Activated effector memory CD4-positive, alpha-beta T cell treated with anti-CD3 and anti-CD28 coated beads, Interleukin-2, amount 50 U/mL, for 16 hours (primary cell): ENCODE measurements at places on chromosomes 11 and 22.

GRCh38 chr22:19550382-19550781 is 26.2 kb upstream of the CLDN5 start:
- DNase-seq = peak; percentile 1

DNA sequence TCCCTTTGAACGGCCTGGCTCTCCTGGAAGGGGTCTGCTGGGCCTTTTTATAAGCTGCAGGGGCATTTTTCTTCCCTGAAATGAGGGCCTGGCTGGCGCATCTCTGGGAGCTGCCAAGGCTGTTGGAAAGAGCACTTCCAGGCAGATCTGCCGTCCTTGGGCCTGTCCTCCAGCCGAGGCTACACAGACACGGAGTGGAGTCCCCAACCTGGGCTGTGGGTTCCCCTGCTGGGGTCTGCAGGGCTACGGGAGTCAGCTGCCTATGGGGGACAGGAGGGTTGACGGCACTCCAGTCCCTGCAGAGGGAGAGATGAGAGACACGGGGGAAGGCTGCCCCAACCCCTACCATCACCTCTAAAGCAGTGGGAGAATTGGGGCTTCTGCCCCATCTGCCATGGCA is 606.6 kb downstream of the TBC1D22A start:
- peak; percentile 37 for DNase-seq

DNA sequence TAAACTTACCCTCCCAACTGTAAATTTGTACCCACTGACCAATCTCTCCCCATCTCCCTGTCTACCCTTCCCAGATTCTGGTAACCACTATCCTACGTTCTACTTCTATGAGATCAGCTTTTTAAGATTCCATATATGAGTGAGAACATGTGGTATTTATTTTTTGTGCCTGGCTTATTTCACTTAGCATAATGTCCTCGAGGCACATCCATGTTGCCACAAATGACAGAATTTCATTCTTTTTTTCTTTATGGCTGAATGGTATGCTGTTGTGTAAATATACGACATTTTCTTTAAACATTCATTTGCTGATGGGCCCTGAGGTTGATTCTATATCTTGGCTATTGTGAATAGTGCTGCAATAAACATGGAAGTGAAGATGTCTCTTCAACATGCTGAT is 74.7 kb upstream of the RRM1 start:
- no peak for DNase-seq

DNA sequence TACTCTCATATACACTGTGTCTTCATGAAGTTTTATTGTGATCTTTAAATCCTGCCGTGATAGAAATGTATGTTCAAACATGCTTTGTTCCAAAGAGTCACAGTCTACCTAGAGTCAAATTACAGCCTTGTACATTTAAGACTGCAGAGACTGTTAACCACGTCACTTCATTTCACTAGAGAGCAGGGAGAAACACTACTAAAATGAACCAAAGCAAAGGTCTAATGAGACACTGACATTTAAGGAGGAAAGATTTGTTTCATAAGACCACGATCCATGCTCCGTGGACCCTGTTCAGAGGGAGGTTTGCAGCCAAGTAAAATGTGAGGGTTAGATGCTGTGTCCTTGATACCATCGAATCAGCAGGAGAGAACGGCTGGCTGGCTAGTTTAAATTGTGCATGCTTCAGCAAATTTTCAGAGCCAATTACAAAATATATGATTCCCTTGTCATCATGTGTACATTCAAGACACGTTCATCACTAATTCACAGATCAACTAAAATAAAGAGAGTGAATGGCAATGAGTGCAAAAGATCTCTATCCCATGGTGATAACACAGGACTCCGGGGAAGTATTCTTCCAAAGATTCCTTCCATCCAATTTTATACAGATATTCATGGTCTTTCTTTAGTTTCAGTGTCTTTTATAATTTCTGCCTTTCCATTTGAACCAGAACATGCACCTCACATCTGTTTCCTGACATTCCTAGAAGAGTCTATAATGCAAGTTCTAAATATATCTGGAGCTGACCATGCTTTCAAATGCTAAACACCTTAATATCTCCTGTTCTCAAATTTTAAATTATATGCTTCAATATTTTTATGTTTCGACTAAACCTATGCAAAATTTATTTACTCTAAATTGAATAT is 960.9 kb upstream of the FAT3 start:
- DNase-seq = no peak

- no peak for DNase-seq
These were observed 46.4 kb downstream of the RAB30 start for GRCh38 chr11:83025267-83025704.

DNA sequence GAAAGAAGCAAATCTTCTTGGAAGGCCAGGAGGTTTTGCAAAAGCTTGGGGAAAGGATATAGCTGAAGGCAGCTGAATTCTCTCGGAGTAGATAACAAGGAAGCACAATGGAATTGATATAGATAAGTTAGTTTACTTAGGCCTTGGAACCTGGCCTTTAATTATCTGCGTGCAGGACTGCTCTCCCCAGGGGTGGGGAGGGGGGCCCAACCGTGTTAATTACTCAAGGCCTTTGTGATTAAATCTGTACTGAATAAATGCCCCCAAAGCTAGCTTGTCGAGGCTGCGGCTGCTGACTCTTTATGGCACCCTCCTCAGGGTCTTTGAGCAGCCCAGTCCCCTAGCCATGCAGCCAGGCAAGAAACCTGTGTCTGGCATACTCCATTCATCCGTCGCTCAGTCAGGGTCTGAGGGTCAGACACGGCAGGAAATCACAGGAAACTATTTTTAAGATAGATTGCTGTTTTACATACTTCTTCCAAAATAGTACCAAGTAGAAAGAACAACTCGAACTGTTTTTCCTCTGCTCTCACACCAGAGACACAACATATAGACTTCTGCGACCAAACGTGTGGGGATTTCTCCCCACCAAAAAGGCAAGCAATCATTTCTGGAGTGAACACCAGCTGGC is 36.5 kb downstream of the MS4A2 start:
- DNase-seq = no peak

GRCh38 chr11:78216571-78217287 is 28.0 kb downstream of the USP35 start:
- peak; percentile 17 for DNase-seq

DNA sequence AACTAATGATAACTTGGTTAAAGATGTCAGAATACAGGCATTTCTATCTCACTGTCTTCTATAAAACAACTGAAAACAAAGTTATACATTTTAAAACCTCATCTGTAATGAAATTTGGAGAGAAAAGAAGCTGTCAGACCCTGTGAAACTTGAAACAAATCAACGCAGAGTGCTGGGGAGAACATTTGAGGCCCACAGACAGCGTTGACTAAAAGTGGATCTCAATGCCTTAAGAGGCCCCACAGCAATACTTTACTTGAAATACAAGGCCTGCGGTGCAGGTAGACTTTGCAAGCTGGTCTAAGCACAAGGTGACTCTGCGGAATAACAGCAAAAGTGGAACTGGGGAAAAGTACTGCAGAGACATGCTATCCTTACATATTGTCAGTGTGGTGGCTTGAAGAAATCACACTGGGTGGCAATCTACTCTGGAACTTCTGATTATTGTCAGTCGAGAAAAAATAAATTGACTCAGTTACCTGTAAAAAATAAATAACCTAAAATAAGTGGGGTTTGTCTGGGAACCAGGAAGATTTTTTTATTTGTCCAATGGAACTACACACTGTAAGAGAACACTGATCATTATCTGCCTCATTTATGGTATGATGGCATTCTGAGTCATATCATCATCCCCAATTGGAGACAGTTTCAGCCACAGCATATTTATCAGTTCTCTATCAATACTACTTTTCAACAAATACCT is 138.9 kb downstream of the LUZP2 start:
- DNase-seq = no peak

DNA sequence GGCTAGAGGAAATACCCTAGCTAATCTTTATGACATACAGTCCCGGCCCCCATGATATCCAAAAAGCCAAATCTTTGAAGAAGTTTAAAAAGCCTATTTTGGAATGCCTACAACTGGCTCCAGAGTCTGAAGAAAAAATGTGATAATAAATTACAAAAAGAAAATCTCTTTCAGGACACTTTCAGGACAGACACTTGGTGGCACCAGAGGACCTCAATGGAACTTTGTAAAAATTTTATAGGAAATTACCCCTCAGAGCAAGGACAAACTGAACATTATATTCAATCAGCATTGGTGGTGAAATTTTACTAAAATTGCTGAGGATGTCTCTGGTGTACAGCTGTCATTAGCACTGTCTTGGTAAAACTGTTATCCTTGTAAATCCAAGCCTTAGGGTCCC is 81.0 kb downstream of the CCDC73 start:
- DNase-seq = no peak

- DNase-seq = peak; percentile 80
These were observed 1.5 kb downstream of the MAFF start for GRCh38 chr22:38203090-38203810.

GRCh38 chr11:73667891-73668290 is 21.5 kb downstream of the PLEKHB1 start:
- no peak for DNase-seq

GRCh38 chr11:46701078-46701654 is 335 bp downstream of the ZNF408 start:
- peak; percentile 69 for DNase-seq

GRCh38 chr11:13942971-13943381 is 19.5 kb upstream of the SPON1 start:
- no peak for DNase-seq

DNA sequence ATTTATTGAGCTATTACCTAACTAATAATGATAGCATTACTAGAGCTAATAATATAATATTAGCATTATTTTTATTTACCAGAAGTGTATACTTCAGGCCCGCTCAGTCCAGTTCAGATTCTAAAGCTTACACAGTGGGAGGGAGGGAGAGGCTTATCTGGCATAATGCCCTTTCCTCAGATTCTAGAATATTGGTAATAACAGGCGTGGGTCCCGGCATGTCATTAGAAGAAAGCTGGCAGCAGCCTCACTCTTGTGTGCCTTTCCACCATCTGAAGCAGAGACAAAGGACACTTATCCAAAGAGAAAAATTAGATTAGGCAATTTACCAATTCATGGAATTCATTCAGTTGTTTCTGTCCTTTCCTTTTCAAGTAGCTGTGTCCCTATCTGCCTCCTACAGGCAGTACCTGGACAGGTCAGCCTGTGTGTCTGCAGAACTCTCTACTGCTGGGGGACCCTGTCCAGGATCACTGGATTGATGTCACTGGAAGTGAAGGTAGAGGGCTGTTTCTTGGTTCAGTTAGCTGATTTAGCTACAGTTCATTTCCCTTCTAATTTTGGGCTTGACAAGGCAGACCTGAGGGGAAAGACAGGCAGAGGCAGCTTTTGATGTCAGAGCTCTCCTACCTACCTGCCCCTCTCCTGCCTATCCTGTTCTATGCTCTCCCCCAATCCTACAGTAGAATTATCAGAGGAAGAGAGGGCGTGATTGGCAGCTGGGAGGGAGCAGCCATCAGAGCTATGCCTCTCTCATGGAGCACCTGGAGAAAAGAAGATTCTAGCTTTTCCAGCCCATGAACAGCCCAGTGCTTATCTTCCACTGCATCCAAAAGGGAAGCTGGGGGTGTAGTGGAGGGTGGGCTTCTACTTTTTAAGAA is 20.3 kb upstream of the CCDC90B start:
- DNase-seq = no peak

DNA sequence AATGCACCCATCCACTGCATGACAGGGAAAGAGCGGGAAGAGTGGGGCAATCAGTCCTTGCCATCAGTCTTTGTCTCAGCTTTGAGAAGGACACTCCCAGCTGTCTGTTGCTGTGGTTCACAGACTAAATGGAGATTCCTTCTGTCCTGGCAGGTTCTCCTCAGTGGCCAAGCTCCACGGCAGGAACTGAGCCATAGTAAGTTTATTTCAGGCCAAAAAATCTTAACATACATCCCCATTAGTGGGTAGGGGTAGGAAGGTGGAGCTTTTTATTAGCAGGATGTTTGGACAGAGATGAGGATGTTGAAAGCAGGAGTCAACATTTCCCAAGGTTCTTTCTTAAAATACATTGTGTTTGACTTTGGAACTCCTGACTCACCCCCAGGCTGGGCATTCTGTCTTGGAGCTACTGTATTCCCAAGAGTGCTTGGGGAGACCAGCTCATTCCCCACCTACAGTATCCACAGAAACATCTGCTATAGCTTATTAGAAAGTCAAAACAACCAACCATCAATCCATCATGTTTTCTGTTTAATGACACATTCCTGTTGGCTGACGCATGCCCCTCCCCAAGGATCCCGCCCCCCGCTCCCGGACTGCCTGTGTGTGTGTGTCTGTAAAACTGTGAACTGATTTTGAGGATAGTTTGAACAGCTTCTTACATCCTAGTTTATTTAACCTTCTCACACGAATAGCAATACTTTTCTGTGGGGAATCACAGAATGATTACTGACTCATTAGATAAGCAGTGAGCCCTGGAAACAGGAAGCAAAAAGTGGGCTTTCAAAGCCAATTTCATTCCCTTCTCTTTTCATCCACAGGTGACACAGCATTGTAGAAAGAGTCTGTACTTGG is 109.5 kb downstream of the CCDC81 start:
- no peak for DNase-seq

DNA sequence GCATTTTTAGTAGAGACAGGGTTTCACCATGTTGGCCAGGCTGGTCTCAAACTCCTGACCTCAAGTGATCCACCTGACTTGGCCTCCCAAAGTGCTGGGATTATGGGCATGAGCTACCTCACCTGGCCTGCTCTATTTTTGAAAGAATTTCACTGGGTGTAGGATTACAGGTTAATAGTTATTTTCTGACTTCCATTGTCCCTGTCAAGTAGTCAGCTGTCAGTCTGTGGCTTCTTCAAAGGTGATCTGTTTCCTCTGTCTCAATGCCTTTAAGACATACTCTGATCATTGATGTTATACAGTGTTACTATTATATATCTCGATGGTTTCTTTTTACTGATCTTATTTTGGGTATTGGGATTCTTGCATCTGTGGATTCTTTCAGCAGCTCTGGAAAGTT is 10.1 kb upstream of the EXT2 start:
- no peak for DNase-seq

DNA sequence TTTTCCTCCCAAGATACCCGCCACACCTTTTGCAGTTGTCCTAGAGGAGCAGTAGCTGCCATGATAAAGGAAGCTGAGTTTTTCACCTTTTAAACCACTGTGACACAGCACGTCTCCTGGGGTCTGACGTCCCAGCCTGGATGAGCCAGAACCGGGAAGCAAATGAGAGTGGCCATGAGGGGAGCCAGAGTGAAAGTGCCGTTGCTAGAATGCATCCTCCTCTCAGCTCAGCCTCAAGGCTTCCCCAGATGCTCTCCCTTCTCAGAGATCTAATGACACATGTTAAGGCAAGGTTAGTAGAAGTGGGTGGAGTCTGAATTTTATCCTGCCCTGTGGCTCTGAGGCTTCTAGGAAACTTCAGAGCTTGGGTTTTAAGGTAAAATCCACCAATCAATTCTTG is 23.4 kb upstream of the HTR3A start:
- no peak for DNase-seq
